ENCODE measurements at places on chromosomes 2 and 18.

DNA sequence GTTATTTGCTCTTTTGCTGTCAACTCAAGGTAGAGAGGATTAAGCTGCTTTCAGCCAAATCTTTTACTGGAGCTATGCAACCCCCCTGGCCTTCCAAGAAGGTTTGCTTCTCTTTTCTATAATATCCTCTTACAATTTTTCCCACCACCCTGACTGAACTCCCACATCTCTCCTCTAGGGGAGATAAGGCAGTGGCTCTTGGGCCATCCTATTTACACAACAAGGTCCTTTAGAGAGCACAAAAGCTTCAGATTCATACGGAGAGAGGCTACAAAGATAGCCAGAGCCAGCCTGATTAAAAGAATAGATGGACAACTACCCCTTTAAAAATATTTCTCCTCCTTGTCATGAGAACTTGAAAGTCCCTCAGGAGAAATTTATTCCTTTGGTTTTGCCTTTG, 95.7 kb downstream of the TPGS2 start:
- no peak overlapping the region for H3K4me3 ChIP-seq
- no peak for DNase-seq
- H3K4me1 ChIP-seq, result peaks cover 7% of the 10 kb centered on the region

DNA sequence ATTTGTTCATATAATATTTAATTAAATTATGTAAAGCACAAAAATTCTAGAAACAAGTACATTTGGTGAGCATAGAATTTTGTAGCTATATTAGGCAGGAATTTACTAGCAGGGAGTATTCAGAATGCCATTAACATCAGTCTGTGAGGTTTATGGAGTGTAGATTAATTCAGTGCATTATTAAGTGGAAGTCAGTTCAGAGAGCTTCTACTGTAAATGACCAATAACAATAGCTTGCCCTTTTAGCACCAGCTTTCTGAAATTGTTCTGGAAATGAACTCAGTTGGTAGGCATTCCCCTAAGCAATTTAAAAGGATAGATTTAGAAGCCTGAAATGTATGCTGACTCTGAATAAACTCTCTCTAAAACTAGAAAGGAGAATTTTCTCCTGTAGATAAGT, 208.2 kb upstream of the CNTNAP5 start:
- no peak overlapping the region for H3K4me3 ChIP-seq
- H3K27me3 ChIP-seq, result no peaks in the 10 kb centered on the region
- no peaks in the 10 kb centered on the region for H3K4me1 ChIP-seq
- H3K36me3 ChIP-seq, result no peaks in the 10 kb centered on the region

- no peak for DNase-seq
- H3K36me3 ChIP-seq, result no peaks in the 10 kb centered on the region
- peaks cover 12% of the 10 kb centered on the region for H3K4me1 ChIP-seq
- H3K4me3 ChIP-seq, result no peak overlapping the region
- no peak overlapping the region for H3K27ac ChIP-seq
Measured at GRCh38 chr2:69624131-69624530, 19.4 kb downstream of the AAK1 start.

- H3K4me1 ChIP-seq, result no peaks in the 10 kb centered on the region
- H3K27ac ChIP-seq, result no peak overlapping the region
- no peaks in the 10 kb centered on the region for H3K27me3 ChIP-seq
- no peak overlapping the region for H3K4me3 ChIP-seq
- DNase-seq, result no peak
Measured at GRCh38 chr2:114937366-114937930, 495.0 kb downstream of the DPP10 start.

DNA sequence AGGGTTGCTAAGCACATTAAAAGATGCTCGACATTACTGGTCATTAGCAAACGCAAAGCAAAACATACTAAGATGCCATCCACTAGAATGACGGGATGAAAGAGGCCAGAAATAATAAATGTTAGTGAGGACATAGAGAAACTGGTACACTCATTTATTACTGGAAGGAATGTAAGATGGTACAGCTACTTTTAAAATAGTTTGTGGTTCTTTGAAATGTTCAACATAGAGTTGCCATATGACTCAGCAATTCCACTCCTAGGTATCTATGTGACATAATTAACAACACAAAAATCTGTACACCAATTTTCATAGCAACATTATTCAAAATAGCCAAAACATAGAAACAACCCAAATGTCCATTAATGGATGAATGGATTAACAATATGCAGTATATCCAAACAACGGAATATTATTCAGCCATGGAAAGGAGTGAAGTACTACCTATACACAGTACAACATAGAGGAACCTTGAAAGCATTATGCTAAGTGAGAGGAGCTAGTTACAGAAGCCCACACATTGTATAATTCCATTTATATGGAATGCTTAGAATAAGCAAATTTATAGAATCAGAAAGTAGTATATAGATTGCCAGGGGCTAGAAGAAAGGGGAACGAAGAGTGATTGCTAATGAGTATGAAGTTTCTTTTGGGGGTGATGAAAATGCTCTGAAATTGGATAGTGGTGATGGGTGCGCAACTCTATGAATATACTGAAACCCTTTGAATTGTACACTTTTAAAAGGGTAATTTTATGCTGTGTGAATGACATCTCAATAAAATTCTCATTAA, 61.9 kb upstream of the IL1R1 start:
- no peaks in the 10 kb centered on the region for H3K36me3 ChIP-seq
- H3K27ac ChIP-seq, result no peak overlapping the region
- no peak overlapping the region for H3K4me3 ChIP-seq
- no peaks in the 10 kb centered on the region for H3K27me3 ChIP-seq
- no peak for DNase-seq

- no peak for DNase-seq
- no peaks in the 10 kb centered on the region for H3K27me3 ChIP-seq
- no peak overlapping the region for H3K4me3 ChIP-seq
Measured at GRCh38 chr2:100561191-100561590, 1.6 kb upstream of the PDCL3 start.

- H3K4me3 ChIP-seq, result no peak overlapping the region
- H3K36me3 ChIP-seq, result no peaks in the 10 kb centered on the region
- H3K27ac ChIP-seq, result no peak overlapping the region
- H3K4me1 ChIP-seq, result peaks cover 20% of the 10 kb centered on the region
- H3K27me3 ChIP-seq, result peaks cover 4% of the 10 kb centered on the region
- DNase-seq, result no peak
Measured at GRCh38 chr2:152093464-152093863, 5.4 kb downstream of the CACNB4 start.

- H3K36me3 ChIP-seq, result no peaks in the 10 kb centered on the region
- H3K4me3 ChIP-seq, result no peak overlapping the region
- no peaks in the 10 kb centered on the region for H3K27me3 ChIP-seq
- peaks cover 78% of the 10 kb centered on the region for H3K4me1 ChIP-seq
- no peak for DNase-seq
- H3K27ac ChIP-seq, result peak overlapping the region; percentile 89
Measured at GRCh38 chr2:43073401-43073825, 153.0 kb downstream of the ZFP36L2 start.

- H3K36me3 ChIP-seq, result peaks cover 2% of the 10 kb centered on the region
- H3K4me3 ChIP-seq, result no peak overlapping the region
- H3K27me3 ChIP-seq, result no peaks in the 10 kb centered on the region
- no peak overlapping the region for H3K27ac ChIP-seq
- no peak for DNase-seq
Measured at GRCh38 chr2:24163186-24163585, 11.7 kb upstream of the FAM228A start.

- no peaks in the 10 kb centered on the region for H3K4me1 ChIP-seq
- H3K27ac ChIP-seq, result no peak overlapping the region
- no peaks in the 10 kb centered on the region for H3K36me3 ChIP-seq
- H3K27me3 ChIP-seq, result no peaks in the 10 kb centered on the region
Measured at GRCh38 chr2:103288696-103289095, 526.9 kb downstream of the TMEM182 start.

- no peak overlapping the region for H3K27ac ChIP-seq
- no peak for DNase-seq
Measured at GRCh38 chr2:28801726-28802125, 8.9 kb upstream of the SPDYA start.

DNA sequence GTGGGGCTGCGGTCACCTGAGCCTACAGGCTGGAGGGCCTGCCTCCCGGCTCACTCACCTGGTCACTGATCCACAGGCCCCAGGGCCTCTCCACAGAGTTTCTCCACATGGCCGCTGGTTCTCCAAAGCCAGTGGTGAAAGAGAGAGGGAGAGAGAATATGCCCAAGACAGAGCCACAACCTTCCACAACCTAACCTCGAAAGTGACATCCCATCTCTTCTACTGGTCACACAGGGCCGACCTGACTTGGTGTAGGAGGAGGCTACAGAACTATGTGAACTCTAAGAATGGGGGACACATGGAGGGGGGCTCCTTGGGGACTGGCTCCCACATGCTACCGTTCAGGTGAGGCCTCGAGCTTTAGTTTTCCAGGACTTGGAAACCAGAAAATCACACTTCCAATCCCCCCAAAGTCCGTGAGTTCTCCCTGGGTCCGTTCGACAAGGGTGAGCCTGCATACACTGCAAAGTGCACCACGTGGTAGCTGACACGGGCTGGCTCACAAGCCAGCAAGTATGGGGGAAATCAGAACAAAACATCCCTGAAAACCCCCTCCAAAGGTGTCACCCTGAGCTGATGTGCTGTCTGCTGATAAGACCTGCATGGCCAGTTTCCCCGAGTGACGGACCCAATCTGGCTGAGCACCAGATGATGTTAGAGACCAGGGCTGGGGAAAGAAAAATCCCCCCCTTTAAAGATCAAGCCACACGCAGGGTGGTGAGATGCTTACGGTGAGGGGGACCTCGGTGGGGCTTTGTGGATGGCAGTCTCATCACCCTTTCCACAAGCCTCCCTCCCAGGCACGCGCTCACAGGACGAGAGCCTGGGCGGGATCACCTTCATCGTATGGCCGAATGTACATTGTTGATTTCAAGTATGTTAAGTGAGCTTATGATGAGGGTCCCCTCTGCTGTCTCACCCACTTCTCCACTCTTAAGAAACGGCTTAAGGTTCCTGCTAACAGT, 54.2 kb upstream of the SEMA4C start:
- no peak for DNase-seq
- H3K27me3 ChIP-seq, result no peaks in the 10 kb centered on the region
- H3K36me3 ChIP-seq, result no peaks in the 10 kb centered on the region
- no peak overlapping the region for H3K27ac ChIP-seq

DNA sequence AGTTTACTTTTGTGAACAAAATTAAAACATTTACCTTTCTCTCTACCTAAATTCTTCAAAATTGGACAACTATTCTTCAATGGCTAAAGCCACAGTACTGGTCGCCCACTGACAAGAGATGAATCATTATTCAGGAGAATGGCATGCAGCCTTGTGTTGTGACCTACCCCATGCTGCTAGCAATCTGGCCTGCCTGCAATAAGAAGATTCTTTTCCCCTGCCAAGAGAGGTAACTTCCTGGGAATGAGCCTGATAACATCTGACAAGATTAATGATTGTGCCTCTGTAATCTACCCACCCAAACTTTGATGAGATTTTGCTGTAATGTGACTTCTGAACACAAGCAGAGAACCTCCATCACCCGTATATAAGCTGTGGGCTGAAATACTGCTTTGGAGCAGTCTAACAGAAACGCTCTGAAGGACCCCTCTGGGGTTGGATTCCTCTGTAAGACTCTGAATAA, 47.0 kb upstream of the ST3GAL5 start:
- H3K27me3 ChIP-seq, result no peaks in the 10 kb centered on the region
- peaks cover 27% of the 10 kb centered on the region for H3K4me1 ChIP-seq
- no peak for DNase-seq
- no peaks in the 10 kb centered on the region for H3K36me3 ChIP-seq

DNA sequence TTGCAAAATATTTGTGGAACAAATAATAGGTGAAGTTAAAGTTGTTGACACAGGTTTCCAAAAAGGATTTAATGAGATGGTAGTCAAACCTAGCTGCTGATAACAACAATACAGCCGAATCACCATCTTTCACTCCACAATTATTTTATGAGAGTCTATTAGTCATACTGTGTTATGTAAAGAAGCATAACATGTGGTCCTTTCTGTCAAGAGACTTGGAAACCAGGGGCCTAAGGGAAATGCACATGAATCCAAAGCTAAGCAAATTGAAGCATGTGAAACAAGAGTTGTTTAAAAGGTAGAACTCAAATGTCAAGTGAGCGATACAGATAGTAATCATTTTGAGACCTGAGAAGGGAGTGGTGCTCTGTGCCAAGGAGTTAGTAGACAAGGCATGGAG, 16.0 kb downstream of the CD28 start:
- no peak for DNase-seq
- no peaks in the 10 kb centered on the region for H3K27me3 ChIP-seq
- H3K36me3 ChIP-seq, result no peaks in the 10 kb centered on the region
- H3K4me3 ChIP-seq, result no peak overlapping the region
- no peak overlapping the region for H3K27ac ChIP-seq

GRCh38 chr18:13390196-13390595, 171.6 kb downstream of the LDLRAD4 start:
- no peaks in the 10 kb centered on the region for H3K27me3 ChIP-seq
- no peaks in the 10 kb centered on the region for H3K36me3 ChIP-seq
- no peak overlapping the region for H3K4me3 ChIP-seq
- H3K4me1 ChIP-seq, result peaks cover 13% of the 10 kb centered on the region
- H3K27ac ChIP-seq, result no peak overlapping the region

DNA sequence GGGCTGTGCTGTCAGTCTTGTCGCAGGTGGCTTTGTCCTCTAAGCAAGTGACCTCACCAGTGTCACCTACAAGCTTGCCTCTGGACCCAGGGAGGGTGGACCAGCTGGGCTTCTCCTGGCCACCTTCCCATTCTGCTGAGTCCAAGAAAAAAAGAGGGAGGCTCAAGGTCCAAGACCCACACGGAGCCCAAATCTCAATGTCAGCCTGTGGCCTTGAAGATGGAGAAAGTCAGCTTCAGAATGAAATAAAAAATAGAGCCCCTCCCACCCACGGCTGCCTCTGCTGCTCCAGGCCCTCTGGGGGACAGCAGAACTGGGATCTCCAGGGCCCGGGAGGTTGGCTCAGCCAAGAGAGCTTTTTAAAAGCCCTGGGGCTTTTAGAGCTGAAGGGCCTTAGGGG, 145.9 kb downstream of the TNS1 start:
- no peaks in the 10 kb centered on the region for H3K27me3 ChIP-seq
- DNase-seq, result no peak
- H3K36me3 ChIP-seq, result peaks cover 23% of the 10 kb centered on the region
- peaks cover 53% of the 10 kb centered on the region for H3K4me1 ChIP-seq
- no peak overlapping the region for H3K27ac ChIP-seq

DNA sequence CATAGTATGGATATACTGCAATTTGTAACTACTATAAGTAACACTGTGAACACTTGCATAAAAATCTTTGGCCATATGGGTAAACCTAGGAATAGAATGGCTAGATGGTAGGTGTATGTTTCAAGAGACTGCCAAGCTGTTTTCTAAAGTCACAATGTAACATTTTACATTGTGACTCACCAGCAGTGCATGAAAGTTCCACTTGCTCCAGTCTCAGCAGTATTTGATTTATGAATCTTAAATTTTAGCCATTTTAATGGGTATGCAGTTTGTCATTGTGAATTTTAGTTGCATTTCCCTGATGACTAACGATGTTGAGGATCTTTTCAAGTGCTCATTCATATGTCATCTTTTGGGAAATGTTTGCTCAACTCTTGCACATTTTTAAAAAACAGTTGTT, 86.1 kb downstream of the FARSB start:
- H3K4me1 ChIP-seq, result peaks cover 12% of the 10 kb centered on the region
- H3K27me3 ChIP-seq, result no peaks in the 10 kb centered on the region
- H3K4me3 ChIP-seq, result no peak overlapping the region
- peaks cover 28% of the 10 kb centered on the region for H3K36me3 ChIP-seq
- H3K27ac ChIP-seq, result no peak overlapping the region

- H3K27ac ChIP-seq, result no peak overlapping the region
- H3K27me3 ChIP-seq, result no peaks in the 10 kb centered on the region
- DNase-seq, result no peak
- H3K36me3 ChIP-seq, result no peaks in the 10 kb centered on the region
Measured at GRCh38 chr18:60984510-60984909, 348.7 kb upstream of the CDH20 start.

Measured in suprapubic skin (tissue), 4 donors.